ENCODE measurements at places on chromosomes 5 and 9.

- no peak for DNase-seq
These were observed 200.8 kb downstream of the RGS3 start for GRCh38 chr9:113664181-113664875.

DNA sequence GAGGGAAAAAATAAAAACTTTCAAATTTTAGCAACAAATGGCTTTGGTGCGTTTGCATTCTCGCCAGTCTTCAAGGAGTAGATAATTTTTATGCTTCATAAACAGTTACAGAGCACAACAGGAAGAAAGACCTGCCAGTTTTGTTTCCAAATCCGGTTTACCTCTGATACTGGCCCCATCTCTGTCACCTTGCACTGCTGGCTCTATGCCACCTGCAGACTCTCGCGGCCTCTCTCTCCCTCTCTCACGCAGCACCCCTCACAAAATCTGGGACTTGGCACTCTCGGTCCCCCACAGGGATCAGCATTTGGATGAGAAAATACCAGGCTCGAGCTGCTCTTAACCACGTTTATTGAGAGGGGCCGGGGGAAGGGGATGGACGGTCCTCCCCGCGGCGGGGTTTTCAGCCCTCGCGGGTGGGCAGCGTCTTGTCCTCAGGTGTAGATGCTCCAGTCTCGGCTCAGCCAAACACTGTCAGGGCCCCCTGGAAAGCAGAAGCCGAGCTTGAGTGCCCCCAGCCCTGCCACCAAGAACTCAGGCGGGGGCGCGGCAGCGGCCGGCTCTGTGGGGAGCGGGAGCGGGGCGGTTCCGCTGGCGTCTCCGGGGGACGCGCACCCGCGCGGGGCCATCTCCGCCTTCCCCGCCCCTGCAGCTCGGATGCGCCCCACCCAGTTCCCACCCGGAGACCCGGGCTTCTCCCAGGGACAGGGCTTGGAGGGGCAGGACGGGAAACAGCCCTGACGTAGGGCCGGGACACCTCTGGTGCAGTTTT, 1.3 kb downstream of the SCGB3A1 start:
- DNase-seq, result no peak

DNA sequence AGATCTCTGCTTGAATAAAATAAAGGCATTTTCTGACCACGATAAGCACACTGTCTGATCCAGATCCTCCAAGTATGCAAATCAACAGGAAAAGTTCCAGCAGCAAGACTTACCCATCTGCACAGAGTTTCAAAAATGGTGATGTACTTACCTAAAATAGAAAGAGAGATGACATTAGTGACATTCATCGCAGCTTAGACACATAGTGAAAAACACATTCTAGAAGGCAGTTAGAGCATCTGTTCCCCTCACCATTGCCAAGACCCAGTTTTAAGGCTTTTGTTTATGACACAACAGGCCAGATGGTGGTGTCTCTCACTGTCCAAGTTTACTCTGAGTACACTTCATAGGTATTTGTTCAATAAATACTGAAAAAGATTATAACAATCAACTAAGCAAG, 207.7 kb downstream of the PDE4D start:
- DNase-seq, result no peak

DNA sequence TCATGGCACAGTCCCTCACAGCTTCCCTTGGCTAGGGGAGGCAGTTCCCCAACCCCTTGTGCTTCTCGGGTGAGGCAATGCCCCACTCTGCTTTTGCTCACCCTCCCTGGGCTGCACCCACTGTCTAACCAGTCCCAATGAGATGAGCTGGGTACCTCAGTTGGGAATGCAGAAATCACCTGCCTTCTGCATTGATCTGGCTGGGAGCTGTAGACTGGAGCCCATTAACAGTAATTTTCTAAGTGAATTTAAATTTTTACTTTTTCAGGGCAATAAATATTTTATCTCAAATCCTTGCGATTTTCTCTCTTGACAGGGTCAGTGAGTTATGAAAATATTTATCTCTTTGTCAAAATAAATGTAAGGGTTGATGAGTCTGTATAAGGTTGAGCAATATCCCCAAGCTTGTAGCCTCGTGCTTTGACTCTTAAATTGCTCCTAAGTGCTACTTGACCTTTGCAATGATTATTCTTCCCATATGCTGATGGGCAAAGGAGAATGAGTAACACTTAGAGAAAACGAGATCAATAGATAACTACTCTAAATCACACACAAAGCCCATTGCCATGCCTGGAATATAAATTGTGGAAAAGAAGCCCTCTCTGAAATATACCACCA, 82.1 kb upstream of the MOCS2 start:
- DNase-seq, result no peak

- no peak for DNase-seq
These were observed 285.1 kb upstream of the DAP start for GRCh38 chr5:11046160-11046559.

GRCh38 chr5:36876965-36877666, 547 bp downstream of the NIPBL start:
- DNase-seq, result peak; percentile 46

DNA sequence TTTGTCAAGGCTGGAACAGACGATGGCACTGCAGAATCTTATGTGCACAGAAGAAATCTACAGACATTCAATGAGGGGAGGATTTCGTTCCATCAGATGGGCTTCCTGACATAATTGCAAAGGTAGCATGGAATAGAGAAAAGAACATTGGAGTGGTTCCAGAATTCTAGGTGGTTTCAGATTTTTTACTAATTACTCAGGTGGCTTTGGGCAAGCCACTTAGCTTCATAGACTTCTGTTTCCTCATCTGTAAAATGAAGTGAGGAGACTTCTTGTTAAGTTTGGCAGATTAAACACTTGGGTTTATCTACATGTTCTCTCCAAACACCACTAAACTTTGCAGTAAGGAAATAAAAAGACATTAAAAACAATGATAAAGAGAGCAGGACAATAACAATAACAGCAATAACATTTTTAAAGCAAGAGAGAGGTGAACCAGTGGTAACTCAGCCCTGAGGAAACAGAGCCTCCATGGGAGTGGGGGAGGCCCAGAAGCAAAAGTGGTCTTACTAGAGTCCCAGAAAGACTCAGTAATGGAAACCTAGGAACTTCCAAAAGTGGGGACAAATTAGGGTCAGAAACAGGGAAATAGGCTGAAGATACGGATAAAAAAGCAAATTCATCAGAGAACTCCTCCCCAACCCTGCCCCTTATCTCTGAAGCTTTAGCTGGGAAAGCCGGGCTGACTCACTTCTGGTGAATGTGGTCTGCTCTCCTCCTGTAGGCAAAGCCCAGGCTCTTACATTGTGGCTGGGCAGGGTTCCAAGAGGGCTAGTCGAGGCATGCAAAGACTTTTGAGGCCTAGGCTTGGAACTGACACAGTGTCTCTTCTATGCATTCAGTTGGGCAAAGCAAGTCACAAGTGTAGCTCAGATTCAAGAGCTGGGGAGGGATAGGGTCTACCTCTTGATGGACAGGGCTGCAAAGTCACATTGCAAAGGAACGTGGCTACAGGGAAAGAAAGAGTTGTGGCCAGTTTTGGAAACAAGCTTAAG, 11.8 kb upstream of the ACTBL2 start:
- peak; percentile 34 for DNase-seq

- peak; percentile 85 for DNase-seq
These were observed 714 bp upstream of the ZNF608 start for GRCh38 chr5:124746916-124747790.

DNA sequence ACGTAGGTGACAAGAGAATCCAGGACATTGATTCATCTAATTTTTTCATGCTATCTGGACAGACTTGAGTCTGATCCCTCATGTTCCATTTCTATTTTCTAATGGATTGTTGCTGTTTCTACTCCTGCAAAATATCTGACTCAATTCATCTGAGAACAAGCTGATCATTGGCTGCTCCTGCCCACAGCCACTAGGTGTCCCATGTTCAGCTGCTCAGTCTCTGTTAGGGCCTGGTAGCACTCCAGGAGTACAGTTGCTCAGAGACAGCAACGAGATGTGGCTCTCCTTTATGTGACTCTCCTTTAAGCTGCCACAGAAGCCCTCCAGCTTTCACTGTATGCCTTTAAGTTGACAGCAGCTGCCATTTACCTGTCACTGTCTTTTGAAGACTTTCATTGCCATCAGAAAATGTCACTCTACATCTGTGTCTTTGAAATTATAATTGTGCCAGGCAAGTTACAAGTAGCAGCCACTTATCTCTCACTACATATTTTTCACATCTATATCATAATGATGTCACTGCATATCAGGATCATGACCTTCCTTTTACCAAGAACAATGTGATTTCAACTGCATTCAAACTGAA, 1944.2 kb upstream of the NUDT12 start:
- DNase-seq, result no peak

DNA sequence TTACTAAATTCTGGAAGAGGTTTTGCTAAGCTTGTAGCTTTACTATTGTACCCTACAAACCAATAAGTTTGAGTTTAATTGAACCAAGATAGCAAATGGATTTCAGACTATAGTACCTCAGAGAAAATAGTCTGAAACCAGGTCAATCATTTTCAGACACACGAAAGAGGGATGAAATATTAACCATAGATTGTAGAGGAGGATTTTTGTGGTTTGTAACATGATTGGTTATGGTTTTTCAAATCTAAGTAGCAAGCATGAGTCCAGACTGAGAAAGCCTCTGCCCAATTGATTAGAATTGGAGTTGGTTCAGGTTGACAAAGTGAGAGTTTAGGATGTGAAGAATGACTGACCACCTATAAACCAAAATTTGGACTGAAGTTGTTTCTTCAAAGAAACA, 562.7 kb upstream of the DMAC1 start:
- DNase-seq, result no peak

DNA sequence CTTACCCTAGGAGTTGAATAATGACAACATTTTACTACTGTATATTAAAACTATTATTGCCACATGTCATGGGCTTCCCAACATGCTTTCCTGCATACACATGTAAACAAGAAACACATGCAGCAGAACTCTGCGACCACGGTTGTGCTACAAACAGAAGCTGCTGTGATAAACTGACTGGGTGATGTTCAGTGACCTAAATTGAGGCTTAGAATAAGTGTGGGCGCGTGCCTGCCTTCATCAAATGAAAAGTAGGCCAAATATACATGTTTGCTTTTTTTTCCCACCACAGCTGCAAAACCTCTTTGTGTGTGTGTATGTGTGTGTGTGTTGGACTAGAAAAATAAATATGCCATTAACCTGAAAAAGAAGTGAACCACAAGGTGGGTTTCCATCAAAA, 1202.1 kb downstream of the PTPRD start:
- no peak for DNase-seq

- DNase-seq, result peak; percentile 30
These were observed 229.7 kb downstream of the MELK start for GRCh38 chr9:36802201-36802920.

- no peak for DNase-seq
These were observed 64.9 kb downstream of the PDE4D start for GRCh38 chr5:59828623-59829022.

DNA sequence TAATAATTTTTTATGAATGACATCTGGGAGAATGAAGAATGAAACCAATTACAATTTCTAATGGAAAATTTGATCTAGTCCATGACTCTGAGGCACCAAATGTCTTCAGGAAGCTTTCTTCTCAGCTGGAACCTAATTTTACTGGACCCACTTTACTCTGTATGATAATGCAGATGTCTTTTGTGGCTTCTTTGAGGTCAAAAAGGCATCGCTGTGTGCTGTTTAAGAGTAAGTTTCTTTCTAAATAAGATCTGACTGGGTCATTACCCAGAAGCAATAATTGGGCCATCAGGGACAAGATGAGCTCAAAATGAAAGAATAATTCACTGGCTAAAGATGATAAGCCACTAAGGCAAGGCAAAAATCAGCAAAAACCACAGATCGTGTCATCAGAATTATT, 633.4 kb downstream of the PSAT1 start:
- DNase-seq, result no peak

DNA sequence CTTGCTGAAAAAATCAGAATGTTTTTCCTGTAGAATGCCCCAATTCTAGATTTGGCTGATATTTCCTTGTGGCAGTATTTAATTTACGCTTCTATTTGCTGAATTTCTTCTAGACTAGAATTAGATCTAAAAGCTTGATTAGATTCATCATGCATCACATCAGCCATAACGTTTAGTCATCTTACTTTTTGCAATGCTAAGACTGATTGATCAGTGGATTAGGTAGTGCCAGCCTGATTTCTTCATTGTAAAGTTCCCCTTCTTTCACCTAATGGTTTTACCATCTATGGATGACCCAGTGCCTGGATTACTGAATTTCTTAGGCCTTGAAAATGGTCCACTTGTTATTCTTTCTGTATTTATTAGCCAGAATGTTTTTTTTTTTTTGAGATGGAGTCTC, 83.9 kb downstream of the PBX3 start:
- DNase-seq, result no peak

DNA sequence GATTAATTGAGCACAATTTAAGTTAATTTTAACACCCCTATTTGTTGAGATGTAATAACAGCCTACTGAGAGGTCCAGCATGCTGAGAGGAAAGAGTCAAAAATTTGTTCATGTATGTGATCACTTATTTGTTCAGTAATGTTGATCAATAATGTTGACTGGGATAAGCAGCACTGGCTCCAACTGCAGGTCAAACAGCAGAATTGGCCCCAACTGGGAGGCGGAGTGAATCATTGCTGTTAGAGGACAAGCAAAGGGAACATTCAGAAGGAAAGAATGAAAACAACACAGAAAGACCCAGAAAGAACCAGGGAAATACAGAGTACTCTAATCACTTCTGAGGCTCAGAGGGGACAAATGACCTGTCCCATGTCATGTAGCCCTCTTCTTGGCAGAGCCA, 221.1 kb downstream of the COMMD10 start:
- DNase-seq, result no peak

DNA sequence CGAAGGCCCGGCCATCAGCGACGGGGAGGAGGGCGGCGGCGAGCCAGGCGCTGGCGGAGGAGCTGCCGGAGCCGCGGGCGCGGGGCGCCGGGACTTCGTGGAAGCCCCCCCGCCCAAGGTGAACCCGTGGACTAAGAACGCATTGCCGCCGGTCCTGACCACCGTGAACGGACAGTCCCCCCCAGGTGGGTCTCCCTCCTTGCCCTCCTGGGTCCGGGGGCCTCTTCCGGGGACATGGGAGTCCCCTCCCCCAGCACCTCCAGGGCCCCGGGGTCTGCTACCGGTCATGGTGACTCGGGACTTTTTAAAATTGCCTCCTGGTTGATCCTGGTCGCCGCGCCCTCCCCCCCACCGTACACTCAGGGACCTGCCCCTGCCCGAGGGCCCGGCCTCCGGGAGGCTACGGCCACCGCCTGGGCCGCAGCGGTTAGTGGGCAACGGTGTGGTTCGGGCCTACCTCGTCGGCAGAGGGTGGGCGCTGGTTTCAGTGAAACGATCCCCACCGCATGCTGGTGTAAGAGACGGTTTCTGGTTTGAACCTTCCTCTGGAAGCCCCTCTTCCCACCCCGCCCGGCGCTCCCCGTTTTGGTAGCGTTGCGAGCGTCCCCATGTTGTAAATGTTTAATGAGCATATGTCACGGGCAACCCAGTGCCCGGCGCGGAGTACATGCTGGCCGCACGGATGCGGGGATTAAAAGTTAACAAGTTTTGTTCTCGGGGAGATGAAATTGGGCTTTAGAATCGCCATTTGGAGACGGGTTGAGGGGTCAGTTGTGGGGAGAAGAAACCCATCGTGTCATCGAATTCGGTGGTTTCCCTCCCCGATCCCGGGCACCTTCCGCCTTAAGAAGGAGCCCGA, 1.1 kb downstream of the LARP1 start:
- DNase-seq, result no peak
